ENCODE measurements at places on chromosomes 6 and 20.

DNA sequence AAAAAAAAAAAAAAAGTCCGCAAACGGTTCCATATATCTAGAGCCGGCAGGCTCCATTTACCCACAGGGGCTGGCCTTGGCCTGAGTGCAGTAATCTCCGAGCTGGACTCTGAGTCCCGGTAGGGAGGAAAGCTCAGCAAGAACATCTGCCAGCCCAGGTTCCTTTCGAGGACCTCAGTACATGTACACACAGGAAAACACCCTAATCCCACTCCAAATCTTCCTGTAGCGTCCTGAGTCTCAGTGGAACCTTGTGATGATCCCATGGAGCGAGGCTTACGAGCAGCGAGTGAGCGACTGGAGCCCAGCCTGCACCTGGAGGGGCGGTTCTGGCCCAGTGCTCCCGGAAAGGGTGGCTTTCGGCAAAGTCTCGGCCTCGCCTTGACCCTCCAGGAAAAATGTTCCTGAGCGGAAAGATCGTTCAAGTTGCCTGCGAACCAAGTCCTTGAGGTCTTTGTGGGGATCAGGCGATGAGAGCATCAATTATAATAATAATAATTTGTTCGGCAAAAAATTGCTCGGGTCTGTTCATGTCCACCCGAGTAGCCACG lies 32.1 kb downstream of the PRSS16 start:
- DNase-seq, result no peak

GRCh38 chr6:152946995-152947394 lies 35.8 kb downstream of the FBXO5 start:
- DNase-seq, result no peak

GRCh38 chr6:166633732-166634535 lies 6.9 kb upstream of the RPS6KA2 start:
- DNase-seq, result no peak

DNA sequence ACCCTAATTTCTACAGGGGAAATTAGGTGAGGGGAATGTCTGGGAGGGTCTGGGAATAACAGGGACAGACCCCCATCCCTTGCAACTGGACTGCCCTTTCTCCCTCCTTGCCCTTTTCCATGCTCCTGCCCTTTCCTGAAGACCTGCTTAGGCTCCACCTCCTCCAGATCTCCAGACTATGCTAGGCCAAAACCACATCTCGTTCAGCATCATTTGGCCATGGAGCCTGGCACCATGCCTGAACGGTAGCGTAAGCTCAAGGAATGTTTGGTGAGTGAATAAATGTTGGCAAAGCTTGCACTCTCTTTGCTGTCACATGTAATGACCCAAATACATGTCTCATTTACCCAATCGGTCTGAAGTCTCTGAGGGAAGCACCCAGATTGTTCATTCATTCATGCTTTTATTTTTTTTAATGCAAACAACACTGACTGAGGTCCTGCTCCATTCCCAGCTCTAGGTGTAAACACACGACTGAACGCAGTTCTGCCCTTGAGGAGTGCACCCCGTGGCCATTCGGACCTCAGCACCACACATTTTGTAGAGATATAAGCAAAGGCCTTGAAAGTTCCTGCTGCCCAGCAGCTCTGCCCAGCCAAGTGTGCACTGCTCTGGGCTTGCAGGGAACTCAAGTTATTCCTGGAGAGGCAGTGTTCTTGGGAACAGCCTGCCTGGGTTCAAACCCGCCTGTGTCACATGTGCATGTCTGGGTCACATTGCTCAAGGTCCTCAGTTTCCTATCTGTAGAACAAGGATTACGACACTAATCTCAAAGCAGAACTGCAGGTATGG lies 1.1 kb upstream of the GRM4 start:
- DNase-seq, result no peak

DNA sequence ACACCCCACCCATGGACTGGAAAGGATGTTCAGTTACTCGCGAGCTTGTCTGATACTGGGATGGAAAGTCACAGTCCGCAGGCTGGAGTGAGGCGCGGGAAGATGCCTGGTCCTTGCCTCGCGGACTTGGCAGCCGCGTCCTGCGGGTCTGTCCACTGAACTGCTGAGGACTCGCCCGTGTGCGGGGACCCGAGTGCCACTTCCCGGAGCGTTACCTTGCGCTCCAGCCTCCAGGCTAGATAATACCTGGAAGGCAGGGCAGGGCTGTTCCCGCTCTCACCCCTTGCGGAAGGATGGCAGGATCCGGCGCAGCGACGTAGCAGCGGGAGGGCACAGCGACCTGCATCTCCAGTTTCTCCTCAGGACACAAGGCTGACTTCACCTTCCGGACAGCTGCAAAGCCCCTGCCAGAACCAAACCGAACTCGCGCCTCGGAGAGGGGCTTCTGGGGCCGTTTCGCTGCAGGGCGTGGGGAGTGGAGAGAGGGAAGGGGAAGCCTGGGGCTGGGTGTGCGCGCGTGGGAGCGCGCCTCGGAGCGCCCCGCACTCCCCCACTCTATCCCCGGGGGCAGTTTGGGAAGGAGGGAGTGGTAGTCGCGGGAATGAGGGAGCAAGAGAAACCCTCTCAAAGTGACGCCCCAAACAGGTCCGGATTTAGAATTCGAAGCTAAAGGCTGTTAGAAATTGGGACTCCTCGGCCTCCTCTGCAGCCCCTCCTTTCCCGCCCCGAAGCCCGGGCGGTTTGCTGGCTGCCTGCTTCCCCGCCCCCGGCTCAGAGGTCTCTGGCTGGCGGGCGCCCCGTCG lies at the start of gene KCNQ5:
Gene KCNQ5, plus strand, starts transcription at position 774 of the 803 bp plus-strand sequence.
- DNase-seq, result no peak

DNA sequence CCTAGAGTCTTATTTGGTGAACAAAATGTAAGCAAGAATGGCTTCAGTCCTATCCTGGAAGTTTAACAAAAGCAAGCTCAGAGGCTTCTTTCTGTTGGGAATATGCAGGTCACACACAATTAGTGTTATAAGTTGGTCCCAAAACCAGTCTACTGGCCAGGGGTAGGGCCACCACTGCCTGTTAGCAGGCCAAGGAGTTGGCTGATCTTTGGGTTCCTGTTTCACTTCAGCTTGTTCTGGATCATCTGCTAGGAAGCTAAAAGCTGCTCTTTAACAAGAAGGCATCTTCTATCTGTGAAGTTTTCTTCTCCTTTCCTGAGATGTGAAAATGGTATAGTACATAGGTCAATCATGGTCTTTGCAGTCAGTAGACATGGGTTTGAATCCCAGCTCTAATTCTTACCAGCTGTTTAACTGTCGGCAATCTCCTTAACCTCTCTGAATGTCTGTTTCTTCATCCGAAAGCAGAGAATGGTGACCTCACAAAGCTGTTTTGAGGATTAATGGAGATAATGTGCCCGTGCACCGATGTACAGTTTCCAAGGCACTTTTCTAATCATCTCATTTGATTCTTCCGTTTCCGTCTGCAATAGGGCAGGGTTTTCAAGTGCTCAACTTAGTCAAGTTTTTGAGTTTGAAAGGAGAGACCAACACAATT lies 271.2 kb upstream of the TAB2 start:
- no peak for DNase-seq

DNA sequence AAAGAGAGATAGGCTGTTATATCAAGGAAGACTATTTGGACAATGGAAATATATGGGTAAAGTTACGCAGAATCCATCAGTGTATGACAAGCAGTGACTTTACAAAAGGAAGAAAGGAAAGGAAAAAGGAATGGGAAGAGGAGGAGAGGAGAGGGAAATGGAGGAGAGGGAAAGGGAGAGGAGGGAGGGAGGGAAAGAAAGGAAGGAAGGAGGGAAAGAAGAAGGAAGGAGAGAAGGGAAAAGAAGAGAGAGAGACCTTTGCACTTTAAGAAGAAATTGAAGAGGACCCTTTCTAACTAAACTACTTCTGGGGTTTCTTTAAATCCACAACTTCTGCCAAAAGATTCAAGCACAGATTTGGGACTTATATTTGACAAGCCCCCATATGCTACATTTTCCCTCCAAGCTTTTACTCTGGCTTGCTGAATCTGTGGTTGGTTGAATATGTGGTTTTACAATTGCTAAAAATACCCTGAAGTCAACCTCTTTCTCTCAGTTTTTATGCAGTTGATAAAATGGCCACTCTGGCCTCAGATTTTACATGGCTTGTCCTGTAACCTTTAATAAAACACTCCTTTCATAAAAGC lies 120.8 kb upstream of the RAB32 start:
- DNase-seq, result no peak

- DNase-seq, result no peak
These were observed 19.3 kb upstream of the RIMS4 start for GRCh38 chr20:44829688-44830087.

DNA sequence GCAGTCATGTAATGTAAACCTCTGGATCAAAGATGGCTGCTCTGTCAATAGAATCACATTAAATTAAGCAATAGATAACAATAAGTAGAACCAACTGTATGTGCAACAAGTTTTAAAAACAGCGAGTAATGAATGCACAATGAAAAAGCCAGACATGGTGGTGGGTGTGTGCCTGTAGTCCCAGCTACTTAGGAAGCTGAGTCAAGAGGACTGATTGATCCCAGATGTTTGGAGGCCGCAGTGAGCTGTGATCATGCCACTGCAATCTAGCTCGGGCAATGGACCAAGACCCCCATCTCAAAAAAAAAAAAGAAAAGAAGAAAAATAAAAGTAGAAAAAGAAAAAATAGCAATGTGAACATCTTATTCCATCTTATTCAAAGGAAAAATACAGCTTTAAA lies 558.7 kb upstream of the MMS22L start:
- no peak for DNase-seq

- no peak for DNase-seq
These were observed 104.9 kb upstream of the SLC22A23 start for GRCh38 chr6:3561725-3562124.

- DNase-seq, result no peak
These were observed 22.5 kb downstream of the SLC17A4 start for GRCh38 chr6:25777031-25777430.

- DNase-seq, result no peak
These were observed 40.9 kb downstream of the KIZ start for GRCh38 chr20:21166801-21167200.

DNA sequence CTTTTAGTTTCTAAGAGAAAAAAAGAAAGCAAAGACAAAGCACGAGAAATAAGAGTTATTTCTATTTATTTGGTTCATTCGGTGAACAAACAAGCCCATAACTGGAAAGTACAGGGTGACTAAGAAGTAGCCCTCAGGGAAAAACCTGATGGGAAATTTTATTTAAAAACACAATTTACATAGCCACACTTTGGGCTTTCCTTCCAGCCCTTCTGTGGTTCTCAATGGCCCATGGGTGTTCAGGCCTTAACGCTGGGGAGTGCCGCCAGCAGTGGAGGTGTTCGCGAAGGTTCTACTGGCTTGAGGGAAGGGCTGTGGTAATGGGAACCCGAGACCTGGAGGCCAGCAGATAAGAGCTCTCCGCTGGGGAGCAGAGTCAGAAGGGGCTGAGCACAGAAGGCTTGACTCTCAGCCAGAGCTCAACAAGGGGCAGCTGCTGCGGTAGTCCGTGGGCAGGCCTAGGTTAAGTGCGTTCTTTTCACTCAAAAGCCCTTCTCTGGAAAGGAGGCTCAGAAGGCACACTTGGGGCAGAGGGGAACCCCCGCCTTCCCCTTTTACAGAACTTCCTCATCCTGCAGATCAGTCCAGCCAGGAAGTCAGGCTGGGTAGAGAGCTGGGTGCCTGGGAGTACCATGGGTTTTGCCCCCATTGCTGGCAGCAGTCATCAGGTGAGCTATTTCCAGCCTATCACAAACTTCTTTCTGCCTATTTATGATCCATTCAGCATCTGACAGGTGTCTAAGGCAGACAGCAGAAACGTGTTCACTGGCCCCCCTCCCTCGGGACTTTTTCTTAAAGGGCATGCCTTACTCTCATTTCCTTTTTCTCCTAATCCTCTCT lies 8.8 kb upstream of the CD83 start:
- DNase-seq, result no peak

GRCh38 chr6:122790028-122790422 lies 967 bp downstream of the SMPDL3A start:
- DNase-seq, result no peak
